ENCODE measurements at places on chromosomes 5 and 9.

- DNase-seq, result no peak
These were observed 168.8 kb downstream of the RAPGEF6 start for GRCh38 chr5:131466171-131466766.

DNA sequence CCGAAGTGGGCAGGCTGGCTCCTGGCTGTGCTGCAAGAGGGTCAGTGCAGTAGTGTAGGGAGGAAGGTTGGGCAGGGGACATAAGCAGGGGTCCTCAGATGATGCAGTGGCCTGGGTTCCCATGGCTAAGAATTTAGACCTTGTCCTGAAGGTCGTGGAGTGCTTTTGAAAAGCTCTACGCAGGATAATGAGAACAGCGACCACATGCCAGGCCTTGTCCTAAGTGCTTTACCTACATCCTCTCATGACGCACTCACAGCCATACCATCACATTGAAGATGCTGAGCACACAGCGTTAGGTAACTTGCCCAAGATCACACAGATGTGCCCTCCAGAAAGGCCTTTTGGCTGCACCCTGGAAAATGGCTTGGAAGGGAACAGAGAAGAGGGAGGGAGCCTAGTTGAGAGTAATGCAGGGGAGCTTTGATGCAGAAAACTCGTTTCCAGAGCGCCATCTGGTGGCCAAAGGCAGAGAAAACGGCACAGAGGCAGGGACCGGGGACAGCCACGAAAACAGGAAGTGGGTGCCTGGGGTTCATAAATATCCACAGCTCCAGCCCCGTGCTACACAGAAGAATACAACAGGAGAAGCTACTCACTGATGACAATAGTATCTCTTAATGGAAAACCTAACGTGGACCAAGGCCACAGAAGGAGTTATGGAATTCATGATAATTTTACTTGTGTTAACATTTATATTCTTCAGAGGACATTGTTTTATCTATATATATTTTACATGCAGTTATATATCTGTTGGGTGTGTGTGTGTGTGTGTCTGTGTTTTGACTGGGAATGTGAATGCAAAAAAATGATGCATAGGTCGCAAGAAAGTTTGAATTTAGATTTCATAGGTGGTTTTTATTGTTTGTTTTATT is 2.7 kb upstream of the PCDH12 start:
- DNase-seq, result peak; percentile 82

DNA sequence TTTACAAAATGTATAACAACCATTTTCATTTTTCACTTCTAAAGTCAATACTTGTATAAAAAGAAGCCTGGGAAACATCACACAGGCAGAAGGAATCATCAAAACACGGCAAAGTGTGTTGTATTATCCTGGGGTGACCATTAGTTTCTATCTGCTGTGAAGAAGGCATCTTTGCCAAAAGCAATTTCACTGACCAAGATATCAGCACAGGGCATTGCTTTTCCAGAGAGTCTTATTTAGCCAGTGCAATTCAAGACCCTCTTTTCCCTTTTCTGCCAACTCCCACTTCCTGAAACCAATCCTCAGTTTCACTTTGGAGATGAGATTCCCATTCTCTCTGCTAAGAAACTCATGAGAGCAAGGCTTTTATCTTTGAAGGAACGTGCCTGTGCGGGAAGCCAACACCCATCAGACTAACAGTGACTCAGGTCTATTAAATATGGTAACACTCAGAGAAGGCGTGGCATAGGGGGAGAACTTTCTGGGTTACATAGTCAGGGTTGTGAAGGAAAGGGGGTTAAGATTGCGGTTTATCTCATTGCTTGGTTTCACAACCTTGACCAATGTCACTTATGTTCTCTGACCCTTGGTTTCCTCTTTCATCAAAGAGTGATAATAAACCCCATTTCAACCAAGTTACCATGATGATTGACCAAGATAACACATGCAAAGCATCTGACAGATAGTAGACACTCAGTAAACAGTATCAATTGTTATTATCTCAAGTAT is 666.9 kb upstream of the KLF4 start:
- no peak for DNase-seq

DNA sequence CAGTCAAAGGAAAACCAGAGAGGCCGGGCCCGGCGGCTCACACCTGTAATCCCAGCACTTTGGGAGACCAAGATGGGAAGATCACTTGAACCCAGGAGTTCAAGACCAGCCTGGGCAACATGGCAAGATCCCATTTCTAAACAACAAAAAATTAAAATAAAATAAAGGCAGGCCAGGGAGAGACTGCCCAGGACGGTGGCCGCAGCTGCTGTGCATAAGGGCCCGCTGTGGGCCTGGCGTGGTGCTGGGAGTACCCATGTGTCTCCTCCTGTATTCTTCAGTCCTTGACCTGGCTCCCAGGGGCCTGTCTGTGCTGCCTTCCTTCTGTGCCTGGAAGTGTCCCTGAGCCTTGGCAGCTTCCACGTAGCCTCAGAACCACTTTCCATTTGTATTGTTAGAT is 56.8 kb upstream of the CNOT6 start:
- DNase-seq, result no peak

DNA sequence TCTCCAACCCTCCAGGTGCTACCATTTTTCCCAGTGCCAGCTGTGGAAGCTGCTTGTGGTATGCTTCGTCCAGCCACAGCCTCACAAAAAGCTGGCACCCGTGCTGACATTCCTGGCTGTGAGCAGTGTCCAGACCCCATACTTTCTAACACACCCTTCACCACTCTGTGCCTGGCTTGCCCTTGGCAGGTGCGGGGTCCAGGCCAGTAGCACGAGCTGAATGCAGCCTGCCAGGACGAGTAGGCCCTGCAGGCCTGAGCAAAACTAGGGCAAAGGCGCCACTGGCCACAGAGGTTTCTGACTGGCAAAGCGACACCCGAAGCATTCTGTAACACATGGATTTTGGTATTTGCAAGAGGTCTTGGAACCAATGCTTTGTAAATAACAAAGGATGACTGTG is 26.0 kb upstream of the GHR start:
- DNase-seq, result no peak

DNA sequence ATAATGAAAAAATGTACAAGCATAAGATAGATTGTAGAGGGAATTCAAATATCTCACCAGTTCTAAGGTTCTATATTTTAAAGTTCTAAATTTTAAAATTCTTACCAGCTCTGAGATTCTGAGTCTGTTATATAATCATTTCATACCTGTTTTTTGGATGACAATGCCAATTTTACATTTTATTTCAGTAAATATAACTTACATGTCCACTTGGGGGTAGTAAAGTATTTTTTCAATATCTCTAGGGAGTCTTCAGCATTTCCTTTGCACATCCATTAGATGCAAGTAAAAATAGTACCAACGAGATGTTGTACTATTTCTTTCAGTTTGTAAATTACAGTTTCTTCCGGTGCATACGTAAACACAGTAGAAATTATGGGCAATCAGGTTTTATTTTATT is 25.7 kb downstream of the NMUR2 start:
- no peak for DNase-seq

DNA sequence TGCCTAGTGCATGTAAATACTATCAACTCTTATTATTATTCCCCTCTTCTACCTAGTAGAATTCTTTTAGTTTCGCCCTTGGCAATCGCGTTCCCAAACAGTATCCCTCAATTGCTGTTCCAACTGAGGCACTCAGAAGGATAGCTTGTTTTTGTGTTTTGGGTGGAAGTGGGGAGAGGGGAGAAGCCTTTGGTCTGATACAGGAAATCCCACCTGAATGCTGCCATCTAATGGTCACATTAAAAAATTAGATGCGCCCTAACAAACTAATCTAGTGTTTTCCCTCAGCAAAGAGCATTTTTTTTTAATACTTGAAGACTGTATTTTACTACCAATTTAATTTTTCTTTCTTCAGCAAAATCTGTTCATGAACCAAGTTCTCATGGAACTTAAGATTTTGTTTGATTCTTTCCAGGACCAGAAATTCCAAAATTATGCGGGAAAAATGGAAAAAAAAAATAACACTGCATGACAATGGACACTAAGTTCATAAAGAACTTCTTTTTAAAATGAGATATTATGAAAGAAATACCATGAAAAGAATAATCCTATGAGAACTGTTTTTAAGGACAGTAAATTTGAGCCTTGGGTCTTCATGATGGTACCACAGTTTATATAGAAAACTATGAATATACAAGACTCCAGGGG is 22.2 kb upstream of the GLDC start:
- no peak for DNase-seq

Data from stimulated activated CD8-positive, alpha-beta memory T cell treated with anti-CD3 and anti-CD28 coated beads, Interleukin-7, amount 100 ng/mL, for 1 hour (primary cell).